HCEC 1CT (cell line): ENCODE measurements at places on chromosomes 1 and 21.

DNA sequence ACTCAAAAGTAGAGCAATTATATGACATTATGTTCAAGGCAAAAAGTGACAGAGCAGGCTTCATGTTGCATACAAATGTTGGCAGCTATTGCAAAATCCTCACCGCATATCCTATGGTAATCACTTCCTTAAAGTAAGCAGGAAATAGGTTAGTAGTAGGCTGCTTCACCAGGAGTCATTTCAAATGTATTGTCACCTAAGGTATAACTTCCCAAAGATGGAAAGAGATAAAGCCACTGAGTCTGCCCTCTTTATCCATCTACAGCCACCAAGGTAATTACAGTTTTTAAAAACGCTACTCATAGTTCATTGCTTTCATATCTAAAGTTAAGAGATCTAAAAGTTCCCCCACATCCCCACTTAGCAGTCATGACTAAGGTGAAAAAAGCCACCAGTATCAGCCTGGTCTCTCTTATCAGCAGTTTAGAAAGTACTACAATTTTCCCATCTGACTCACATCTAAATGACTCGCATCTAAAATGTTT is 31.6 kb upstream of the UBE2U start:
- peak; percentile 60 for DNase-seq

DNA sequence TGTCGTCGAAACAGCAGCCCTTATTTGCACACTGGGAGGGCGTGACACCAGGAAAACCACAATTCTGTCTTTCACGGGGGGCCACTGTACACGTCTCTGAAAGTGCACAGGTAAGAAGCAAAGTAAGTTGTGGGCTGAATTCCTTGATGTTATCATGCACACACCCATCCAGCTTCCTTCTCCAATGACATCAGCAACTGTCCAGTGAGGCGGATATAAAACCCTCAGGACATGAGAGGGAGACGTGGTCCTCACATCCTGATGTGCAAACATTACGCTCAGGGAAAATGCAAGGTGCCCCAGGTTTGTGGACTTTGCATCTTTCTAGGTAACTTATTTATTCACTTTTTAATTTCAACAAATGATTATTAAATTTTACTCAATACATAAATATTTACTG is 3.0 kb downstream of the TFF1 start:
- no peak for DNase-seq

GRCh38 chr1:185058876-185059275 is 13.5 kb downstream of the RNF2 start:
- no peak for DNase-seq

GRCh38 chr1:44659566-44659965 is 14.7 kb downstream of the TMEM53 start:
- no peak for DNase-seq

- peak; percentile 57 for DNase-seq
Measured at GRCh38 chr1:150165622-150166612, 16.2 kb downstream of the PLEKHO1 start.

GRCh38 chr1:145927916-145928643 is 796 bp upstream of the RBM8A start:
- no peak for DNase-seq

- DNase-seq = no peak
Measured at GRCh38 chr21:41605178-41605933, 97.4 kb upstream of the TMPRSS2 start.

DNA sequence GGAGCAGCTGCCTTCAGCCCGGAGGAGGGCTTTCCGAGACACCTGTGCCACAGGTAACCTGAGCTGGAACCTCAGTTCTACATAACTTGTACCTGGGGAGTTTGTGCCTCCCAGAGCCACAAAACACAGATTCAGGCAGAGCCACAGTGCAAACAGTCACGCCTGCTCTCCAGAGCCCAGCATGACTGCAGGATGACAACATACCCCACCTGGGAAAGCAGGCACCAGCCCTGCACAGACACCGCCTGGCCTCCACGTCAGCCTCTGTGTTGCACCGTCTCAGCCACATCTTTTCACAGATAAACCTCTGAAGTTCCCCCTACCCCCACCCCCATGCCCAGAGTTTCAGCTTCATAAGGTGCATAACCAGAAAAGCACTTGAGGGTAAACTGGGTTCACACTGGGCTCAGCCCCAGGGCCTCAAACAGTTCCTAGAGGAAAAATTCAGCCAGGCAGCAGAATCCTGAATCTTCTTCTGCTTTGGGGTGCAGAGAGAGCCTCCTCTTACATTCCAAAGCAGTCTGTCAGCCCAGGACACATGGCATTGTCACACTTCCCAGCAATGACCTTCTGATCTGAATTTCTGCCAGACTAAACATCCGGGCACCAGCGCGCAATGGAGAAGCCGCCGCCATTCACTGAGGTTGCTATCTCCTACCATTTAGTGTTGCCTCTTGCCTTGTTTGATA is 229.5 kb downstream of the TOMM20 start:
- peak; percentile 24 for DNase-seq

DNA sequence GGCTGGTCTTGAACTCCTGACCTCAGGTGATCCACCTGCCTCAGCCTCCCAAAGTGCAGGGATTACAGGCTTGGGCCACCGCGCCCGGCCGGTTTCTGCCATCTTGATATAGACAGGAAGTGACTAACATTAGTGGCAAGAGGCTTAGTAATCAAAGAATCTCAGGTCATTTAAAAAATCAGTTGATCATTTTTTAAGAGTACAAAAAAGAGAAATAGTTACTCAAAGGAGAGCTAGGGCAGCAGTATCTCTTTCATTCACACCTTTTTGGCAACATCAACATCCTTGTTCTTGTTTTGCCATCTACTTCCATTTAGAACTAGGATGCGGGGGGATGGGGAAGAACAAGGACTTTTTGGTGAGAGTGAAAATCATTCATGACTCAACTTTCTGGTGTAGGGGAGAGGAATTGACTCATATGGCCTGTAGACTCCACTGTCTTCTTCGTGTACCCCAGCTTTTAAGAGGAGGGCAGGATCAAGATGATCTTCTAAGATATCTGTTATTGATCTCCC is 8.8 kb downstream of the FCRLB start:
- peak; percentile 85 for DNase-seq

DNA sequence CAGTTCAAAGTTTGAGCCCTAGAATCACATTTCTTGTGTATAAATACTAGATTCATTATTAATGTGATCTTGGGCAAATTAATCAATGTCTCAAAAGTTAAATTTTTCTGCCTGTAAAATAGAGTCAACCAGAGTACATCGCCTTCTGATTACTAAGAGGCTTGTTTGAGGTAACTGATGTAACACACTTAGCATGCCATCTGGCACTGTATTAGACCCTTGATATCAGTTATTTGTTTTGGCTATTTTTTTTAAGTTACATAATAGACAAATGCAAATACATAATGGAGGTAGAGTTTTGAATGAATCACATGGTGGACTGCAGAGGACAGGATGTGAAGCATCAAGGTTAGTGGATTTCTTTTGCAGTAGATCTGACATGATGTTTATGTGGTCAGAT is 298.4 kb downstream of the ADGRL2 start:
- no peak for DNase-seq

GRCh38 chr1:107966550-107966949 is 1.6 kb upstream of the VAV3 start:
- DNase-seq = no peak

DNA sequence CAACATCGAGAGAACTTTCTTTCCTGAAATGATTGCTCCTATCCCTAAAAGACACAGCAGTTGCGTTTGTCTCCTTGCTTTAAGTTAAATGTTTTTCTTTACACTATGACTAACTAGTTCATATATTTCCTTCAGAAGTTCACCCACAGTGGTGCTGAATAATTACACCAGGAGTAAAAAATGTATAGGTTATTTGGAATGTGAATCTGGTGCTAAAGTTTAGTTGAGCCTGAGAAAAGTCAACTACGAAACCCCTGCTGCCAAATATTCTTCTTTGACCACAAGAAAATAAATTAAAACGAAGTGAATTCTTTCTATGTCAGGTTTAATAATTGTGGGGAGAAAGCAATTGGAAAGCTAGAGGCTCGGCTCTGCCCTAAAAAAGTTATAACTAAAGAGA is 52.8 kb downstream of the C4BPA start:
- no peak for DNase-seq

DNA sequence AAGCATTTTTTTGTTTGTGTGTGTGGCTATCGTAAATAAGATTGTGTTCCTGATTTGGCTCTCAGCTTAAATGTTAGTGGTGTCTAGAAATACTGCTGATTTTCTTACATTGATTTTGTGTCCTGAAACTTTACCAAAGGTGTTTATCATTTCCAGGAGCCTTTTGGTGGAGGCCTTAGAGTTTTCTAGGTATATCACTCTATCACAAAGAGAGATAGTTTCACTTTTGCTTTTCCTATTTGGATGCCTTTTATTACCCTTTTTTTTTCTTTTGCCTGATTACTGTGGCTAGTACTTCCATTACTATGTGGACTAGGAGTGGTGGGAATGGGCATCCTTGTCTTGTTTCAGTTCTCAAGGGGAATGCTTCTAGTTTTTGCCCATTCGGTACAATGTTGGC is 109.6 kb downstream of the S1PR1 start:
- no peak for DNase-seq

GRCh38 chr1:73770109-73770905 is 427.7 kb downstream of the LRRIQ3 start:
- no peak for DNase-seq

GRCh38 chr1:213737398-213738035 is 250.3 kb upstream of the PROX1 start:
- DNase-seq = no peak
